ENCODE measurements at places on chromosomes 4 and X.

DNA sequence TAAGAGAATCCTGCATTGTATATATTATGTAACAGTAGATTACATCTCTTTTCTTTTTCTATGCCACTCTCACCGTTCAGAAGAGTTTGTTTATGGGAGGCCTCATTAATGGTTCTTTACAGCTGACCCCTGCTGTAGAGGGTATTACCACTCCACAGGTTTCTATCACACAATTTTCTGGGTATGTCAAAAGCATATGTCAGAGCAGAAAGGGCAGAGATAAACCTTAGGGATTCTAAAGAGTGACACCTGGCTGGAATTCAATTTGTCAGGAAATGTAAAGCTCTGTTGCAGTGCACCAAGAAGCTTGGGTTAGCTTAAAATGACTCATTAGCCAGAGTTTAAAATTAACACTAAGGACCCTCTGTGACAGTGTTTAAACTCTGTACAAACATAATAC lies 658.7 kb downstream of the PCDH18 start:
- no peak for DNase-seq

- no peak for DNase-seq
Observed at GRCh38 chr4:45438047-45438446, 685.8 kb downstream of the GABRG1 start.

GRCh38 chr4:150976478-150977118 lies 38.5 kb downstream of the LRBA start:
- DNase-seq: no peak

GRCh38 chr4:44150091-44150576 lies 298.5 kb downstream of the KCTD8 start:
- DNase-seq: no peak

GRCh38 chr4:10185518-10186227 lies 69.1 kb upstream of the WDR1 start:
- DNase-seq: no peak

- DNase-seq: no peak
Observed at GRCh38 chr4:138864961-138865720, 150.4 kb upstream of the NOCT start.

- no peak for DNase-seq
Observed at GRCh38 chr4:145784036-145784435, 104.1 kb downstream of the C4orf51 start.

DNA sequence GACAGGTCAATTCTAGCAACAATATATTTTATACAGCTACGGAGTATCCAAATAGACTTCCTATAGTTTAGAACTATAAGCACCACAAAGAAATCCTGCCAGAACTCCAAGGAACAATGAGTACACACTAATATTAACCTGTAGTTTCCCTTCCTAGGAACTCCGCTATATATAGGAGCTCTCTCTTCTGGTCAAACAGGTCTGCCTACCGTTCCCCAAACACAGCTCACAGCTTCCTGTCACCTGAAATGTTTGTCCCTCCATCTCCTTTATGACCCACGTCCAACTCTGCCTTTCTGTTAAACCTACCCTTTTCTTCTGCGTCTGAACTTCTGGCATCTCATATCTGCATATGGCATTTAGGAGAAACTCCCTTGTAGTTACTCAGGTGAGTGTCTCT lies 10.5 kb upstream of the GJB1 start:
- DNase-seq: no peak

DNA sequence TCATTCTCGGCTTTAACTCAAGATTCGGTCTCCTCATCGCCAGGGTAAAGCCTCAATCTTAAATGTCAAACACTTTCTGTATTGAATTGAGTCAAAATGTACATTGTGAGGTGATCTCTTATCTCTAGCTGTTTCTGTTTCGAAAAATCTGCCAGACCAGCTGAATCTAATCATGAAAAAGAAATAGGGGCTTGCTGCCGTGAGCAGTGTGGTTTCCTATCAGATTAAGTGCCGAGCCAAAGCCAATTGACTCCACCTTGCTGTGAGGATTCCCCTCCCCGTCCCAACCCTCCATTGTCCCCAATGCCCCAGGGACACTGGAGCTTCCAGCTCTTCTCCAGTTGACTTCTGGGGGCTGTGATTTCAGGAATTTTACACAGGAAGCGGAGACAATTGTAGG lies 12.5 kb upstream of the CRLF2 start:
- DNase-seq: no peak

DNA sequence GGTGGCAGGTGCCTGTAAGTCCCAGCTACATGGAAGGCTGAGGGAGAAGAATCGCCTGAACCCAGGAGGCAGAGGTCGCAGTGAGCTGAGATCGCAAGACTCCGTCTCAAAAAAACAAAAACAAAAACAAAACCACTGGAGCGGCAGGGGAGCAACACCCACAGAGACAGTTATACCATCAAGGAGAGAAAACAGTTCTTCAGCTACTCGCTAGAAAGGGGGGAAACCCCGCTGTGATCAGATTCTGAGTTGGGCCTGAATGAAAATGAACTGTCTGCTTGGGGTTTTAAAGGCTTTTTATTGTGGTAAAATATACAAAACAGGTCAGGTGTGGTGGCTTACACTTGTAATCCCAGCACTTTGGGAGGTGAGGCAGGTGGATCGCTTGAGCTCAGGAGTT lies 16.8 kb upstream of the IRAK1 start:
- peak; percentile 37 for DNase-seq

DNA sequence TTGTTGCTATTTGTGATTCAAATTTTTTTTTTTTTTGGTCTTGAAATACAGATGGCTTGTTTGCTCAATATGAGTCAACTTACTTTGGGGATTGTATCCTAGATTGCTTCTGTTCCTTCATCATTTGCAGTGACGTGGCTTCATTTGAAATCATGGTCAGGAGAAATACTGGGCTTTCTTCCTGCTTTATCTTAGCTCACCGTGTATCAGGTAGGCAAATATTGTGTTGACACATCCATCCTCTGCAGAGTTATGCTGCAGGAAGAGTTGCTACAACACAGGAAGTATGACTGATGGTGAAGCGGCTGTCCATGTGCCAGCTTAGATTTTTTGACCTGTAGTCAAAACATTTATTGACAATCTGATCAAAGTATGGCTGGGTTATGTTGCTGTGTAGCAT lies 232.2 kb downstream of the C4orf33 start:
- DNase-seq: no peak

DNA sequence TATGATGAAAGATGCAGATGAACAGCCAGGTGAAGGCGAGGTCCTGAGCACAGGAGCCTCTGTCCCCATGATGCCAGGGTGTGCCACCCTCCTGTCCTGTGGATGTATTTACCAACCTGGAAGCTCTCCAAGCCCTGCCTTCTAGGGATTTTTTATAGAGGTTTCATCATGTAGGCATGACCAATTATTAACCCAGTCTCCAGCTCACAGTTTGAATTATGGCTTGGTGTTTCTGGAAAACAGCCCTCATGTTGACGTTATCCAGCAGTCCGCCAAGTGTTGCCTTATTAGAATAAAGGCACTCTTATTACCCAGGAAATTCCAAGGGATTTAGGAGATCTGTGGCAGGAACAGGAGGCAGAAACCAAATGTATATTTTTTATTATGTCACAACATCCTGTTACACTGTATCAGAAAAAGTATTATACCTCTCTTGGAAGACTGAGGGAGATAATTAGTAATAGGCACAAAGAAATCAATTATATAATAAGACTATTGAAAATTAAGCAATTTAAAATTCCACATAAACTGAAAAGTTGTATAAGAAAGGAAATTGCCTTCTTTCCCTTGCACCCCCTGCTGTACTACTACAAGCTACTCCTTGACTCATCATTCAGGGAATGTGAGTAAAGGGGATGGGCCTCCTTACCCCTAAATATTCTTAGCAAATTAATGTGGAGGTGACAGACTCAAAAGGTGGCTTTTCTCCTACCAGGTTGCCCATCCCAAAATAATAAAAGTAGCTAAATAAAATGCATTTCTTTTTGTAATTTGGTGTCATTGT lies 129.6 kb downstream of the ZNF330 start:
- DNase-seq: no peak

DNA sequence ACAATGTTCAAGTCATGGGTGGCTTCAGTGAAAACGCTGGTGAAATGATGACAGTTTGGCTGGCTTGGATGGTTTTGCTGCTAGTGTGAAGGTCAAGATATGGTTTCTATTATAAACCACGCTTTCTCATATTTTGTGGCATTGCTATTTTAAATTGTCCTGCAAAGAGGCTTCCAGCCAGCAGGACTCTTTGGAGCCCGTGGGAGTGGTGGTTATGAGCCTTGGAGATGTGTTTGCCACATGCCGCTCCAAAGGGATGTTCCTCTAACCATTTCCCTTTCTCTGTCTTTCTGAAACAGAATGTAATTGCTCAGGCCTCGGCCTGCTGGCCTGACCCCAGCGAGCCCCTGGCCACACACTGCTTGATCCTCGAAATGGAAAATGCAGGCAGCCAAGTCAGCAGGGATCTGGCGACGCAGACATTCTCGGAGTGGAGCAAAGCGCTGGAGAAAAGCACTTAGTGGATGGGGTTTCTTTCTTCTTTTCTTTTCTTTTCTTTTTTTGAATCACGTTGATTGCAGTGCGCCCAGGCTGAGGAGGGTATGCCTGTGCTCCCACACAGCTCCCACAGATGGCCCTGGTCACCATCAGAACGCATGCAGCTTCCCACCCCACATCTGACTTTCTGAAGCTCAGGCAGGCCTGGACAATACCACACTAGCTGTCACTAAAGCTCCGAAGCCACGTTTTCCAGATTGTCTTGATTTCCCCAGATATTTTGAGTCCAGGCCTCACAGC lies 114.0 kb downstream of the ENPP6 start:
- no peak for DNase-seq

DNA sequence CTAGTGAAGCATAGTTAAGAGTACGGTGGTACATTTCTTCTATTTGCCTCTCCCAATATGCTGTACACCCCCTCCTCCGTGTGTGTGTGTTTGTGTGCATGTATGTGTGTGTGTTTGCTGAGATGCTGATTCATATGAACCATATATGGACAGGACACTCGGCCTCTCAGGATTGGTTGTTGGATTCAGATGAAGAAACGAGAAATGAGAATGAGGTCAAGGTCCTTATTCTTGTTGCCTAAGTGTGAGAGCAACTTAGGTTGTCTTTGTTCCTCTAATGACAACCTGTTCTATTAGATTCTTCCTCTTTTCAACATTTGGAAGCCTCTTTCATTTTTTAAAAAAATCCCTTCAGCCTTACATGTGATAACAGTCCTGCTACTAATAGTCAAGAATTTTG lies 1387.6 kb downstream of the STIM2 start:
- DNase-seq: no peak

GRCh38 chrX:15675490-15675921 lies 10.9 kb upstream of the CLTRN start:
- DNase-seq: peak; percentile 87

DNA sequence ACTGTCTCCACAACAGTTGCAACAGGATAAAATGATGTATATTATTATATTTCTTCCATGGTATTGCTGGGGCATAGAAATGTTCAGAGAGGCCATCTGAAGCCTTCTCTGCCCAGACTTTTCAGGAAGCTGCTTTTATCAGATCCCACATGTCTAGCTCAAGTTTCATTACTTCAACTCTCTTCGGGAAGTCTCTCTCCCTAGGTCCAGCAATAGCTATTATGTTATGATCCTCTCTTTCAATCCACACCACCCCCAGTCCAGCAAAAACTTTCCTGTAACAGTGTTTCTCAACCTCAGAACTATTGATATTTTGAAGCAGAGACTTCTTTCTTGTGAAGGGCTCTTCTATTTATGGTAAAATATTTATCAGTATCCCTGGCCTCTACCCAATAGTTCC lies 44.9 kb downstream of the CXCL1 start:
- DNase-seq: no peak

DNA sequence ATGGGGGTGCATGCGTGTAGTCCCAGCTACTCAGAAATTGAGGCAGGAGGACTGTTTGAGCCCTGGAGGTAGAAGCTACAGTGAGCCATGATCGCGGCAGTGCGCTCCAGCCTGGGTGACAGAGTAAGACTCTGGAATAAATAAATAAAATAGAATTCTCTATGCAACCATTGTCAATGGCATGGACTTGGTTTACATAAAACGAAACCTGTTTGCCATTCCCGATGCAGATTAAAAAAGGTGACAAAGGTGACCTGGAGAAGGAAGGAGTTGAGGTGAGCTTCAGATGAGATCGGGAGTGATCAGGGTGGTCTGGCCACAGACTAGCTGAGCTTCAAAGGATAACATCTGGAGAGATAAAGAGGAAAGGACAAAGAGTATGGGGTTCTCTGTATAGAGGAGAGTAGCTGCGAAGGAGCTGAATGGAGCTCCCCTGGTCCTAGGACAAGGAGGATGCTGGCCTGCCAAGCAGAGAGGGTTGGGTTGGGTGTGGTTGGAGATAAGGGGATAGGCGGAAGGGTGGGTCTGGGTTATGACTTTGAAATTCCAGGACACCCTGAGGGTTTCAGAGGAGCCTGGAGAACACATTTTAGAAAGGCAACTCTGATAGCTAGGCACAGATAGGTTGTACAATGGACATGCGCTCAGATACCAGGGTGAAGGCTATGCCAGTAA lies 98.6 kb downstream of the RBM47 start:
- no peak for DNase-seq

- DNase-seq: no peak
Observed at GRCh38 chr4:115711575-115711974, 598.2 kb upstream of the NDST4 start.

DNA sequence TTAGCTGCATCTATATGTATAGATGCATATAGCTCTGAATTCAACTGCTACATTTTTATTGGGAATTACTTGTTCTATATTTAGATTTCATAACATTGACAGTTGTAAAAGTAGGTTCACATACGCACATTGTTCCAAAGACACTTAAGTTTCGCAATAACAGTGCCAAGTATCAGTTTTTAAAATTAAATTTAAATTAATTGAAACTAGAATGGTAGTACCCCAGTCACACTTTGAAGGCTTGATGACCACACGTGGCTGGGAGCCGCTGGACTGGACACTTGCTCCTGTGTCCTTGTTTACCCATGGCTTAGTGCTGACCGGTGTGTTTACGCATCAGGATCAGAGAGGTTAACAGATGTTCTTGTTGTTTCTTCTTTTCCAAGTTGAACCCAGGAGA lies 140.7 kb upstream of the PSAPL1 start:
- no peak for DNase-seq

DNA sequence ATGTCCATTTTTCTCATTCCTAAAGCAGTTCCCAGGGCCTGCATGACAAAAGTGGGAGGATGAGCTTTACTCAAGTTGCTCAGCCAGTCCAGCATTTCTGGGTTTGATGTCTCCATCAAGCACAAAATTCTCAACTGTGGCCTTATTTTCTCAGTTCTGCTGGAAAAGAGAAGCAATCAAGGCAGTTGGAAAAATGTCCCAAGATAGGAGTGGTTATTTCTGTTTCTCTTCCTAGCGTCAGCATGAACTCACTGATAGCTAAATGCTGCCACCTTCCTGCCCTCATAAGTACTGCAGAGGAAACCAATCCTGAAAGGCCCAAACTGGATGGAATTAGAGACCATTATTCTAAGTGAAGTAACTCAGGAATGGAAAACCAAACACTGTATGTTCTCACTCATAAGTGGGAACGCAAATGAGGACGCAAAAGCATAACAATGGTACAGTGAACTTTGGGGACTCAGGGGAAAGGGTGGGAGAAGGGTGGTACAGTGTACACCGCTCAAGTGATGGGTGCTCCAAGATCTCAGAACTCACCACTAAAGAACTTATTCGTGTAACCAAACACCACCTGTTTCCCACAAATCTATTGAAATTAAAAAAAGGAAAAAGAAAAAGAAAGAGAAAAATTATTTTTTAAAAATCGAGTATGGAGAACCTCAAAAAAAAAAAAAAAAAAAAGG lies 29.6 kb downstream of the ADH7 start:
- DNase-seq: peak; percentile 66

- DNase-seq: no peak
Observed at GRCh38 chr4:47418147-47418546, 45.4 kb downstream of the COMMD8 start.
